ENCODE measurements at places on chromosomes 3 and 15. TPM values are rescaled to one million over a fixed set of nuclear protein-coding genes. Genes with fewer than 3 reads are reported as not detected.

DNA sequence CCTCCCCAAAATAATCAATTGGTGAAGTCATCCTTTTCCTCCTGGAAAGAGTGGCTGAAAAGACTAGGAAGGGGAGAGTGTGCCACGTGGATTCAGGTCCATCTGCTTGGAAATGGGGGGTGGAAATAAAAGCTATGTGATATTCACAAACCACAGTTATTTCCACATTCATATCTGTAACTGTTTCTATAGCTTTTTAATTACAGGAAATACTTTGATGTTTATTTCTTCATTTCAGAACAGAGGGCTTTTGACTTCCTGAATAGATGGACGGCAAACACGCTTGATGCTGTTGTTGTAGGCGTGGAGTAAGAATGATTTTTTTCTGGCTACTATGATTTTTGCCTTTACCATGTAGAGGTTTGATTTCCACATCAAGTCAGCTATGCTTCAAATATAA, 10.1 kb downstream of the AADACL2 start:
- DNase-seq: no peak
- no peak overlapping the region for H3K4me3 ChIP-seq
- H3K27me3 ChIP-seq: no peaks in the 10 kb centered on the region
- no peak overlapping the region for H3K27ac ChIP-seq
- H3K36me3 ChIP-seq: no peaks in the 10 kb centered on the region

GRCh38 chr3:15387735-15388134, 39.6 kb downstream of the METTL6 start:
- no peaks in the 10 kb centered on the region for H3K36me3 ChIP-seq
- no peak overlapping the region for H3K4me3 ChIP-seq
- DNase-seq: no peak
- H3K27ac ChIP-seq: no peak overlapping the region

DNA sequence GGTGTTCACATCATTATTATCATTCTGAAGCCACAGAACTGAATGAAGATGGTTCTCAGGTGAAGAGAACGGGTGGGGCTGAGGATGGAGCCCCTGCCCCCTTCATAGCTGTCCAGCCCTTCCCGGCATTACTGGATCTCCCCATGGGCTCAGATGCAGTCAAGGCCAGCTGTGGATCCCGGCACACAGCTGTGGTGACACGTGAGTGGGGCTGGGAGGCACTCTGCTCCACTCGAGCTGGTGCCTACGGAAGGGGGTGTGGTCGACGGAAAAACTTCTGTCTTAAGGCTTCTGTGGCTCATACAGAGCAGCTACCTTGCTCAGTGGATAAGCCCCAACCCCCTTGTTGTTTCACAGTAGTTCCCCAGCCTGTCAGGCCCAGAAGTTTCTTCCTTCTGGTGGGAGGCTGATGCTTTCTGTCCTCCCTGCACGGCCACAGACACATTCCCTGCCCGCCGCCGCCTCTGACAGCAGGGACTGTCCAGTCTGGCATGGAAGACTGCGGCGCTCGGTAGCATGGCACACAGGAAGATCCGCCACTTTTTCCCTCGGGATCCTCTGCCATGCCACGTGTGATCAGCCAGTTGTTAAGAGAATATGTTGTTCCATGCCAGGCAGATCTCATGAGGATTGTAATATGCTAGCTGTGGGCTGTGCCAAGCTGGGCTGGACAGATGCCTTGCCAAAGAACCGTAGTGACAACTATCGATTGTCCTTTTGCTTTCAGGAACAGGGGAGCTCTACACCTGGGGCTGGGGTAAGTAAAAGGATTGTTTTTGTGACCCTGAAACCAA, 5.8 kb downstream of the RCCD1 start:
- H3K36me3 ChIP-seq: no peaks in the 10 kb centered on the region
- no peak overlapping the region for H3K4me3 ChIP-seq
- no peaks in the 10 kb centered on the region for H3K27me3 ChIP-seq
- no peak overlapping the region for H3K27ac ChIP-seq

Gene GPR27
- polyA plus RNA-seq: 5.0 TPM

Gene DNAH12
- 0.29 TPM for polyA plus RNA-seq

Gene KBTBD8
- polyA plus RNA-seq: 0.55 TPM
